ENCODE measurements at places on chromosomes 7 and 10. TPM values are rescaled to one million over a fixed set of nuclear protein-coding genes. Genes with fewer than 3 reads are reported as not detected.

The C10orf143 gene
- total RNA-seq, result 5.0 TPM

The SLC26A3 gene
- total RNA-seq, result 0.45 TPM

The PNLIPRP1 gene
- not detected for total RNA-seq

- no peak overlapping the region for H3K27ac ChIP-seq
- no peak for DNase-seq
- no peak overlapping the region for H3K4me3 ChIP-seq
- H3K36me3 ChIP-seq, result peaks cover 16% of the 10 kb centered on the region
- no peaks in the 10 kb centered on the region for H3K27me3 ChIP-seq
- no peaks in the 10 kb centered on the region for H3K4me1 ChIP-seq
Observed at GRCh38 chr10:99906470-99906869, 103.3 kb downstream of the DNMBP start.

DNA sequence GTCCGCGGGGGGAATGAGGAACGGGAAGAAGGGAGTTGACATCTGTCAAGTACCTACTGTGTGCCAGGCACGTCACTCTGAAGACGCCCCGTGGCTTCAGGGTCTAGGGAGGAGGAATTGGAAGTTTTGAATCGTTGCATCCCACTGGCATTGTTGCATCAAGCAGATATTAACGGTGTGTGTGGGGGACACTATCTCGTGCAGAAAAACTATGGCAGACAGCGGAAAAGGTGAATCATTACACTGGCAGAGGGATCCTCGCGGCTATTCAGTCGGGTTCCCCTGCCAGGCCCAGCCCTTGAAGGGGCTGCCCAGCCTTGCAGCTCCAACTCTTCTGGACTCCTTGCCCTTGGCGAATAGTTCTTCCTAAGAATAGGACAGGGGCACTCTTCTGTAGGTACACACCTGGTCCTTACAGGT, 1.0 kb upstream of the KIAA1549 start:
- no peaks in the 10 kb centered on the region for H3K27me3 ChIP-seq
- H3K4me1 ChIP-seq, result peaks cover 28% of the 10 kb centered on the region
- DNase-seq, result no peak
- no peak overlapping the region for H3K27ac ChIP-seq
- H3K36me3 ChIP-seq, result no peaks in the 10 kb centered on the region

DNA sequence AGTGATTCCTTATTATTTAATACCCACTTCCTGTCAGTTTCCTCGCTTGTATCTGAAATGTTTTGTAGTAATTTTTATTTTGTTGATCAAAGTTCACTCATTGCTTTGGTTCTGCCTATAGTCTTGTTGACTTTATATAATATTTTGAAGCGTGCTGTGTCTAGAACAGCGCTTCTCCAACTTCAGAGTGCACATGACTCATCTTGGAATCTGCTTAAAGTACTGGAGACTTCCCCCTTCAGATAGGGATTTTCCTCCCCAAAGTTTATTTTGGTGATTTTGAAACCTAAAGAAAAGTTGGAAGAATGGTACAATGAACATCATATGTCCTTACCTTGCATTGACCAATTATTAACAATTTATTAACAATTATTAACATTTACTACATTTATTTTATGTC, 5.8 kb downstream of the COMTD1 start:
- DNase-seq, result no peak
- no peaks in the 10 kb centered on the region for H3K27me3 ChIP-seq
- no peaks in the 10 kb centered on the region for H3K36me3 ChIP-seq
- no peak overlapping the region for H3K4me3 ChIP-seq
- H3K4me1 ChIP-seq, result peaks cover 54% of the 10 kb centered on the region
- peak overlapping the region; percentile 97 for H3K27ac ChIP-seq

- no peak overlapping the region for H3K4me3 ChIP-seq
- H3K27ac ChIP-seq, result peak overlapping the region; percentile 15
- H3K36me3 ChIP-seq, result no peaks in the 10 kb centered on the region
- peak; percentile 72 for DNase-seq
- no peaks in the 10 kb centered on the region for H3K27me3 ChIP-seq
- H3K4me1 ChIP-seq, result peaks cover 16% of the 10 kb centered on the region
Observed at GRCh38 chr10:106942035-106942662, 222.4 kb downstream of the SORCS1 start.

Measured in thyroid gland (tissue), 4 donors.